ENCODE measurements at places on chromosomes 11 and 22.
A peak's percentile ranks its signal among the peaks of the same experiment; 100 is the strongest.

DNA sequence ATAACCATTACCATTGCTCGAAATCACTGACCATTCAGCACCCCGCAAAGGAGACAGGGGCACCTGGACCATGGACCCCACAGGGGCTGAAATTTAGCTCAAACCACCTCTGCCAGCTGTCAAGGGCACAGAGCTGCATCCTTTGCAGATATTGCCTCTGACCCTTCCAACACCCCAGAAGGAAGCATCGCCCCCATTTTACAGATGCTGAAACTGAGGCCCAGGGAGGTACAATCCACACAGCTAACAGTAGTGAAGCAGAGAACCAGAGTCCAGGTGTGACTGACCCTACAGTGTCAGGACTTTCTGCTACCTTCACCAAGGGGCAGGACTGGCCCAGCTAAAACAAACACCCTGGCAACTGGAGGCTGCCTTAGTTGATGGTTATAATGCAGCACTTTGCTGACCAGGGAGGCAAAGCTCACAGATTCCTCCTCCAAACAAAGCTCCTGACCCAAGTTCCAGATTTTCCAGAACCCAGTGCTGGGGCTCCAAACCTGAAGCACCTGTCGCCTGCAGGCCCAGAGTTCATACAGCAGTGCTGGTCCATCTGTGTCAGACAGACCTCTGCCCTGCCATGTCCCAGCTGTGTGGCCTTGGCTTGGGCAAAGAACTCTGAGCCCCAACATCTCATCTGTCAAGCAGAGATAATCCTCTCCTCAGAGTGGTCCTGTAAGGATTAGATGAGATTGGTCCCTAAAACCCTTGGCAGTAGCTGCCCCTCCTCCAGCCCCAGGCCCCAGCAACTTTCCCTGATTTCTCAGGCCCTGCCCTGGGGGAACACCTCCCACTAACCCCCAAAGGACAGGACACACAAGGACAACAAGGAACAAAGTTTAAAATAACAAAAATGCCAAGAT is 15.2 kb upstream of the ARAP1 start:
- DNase-seq = no peak

DNA sequence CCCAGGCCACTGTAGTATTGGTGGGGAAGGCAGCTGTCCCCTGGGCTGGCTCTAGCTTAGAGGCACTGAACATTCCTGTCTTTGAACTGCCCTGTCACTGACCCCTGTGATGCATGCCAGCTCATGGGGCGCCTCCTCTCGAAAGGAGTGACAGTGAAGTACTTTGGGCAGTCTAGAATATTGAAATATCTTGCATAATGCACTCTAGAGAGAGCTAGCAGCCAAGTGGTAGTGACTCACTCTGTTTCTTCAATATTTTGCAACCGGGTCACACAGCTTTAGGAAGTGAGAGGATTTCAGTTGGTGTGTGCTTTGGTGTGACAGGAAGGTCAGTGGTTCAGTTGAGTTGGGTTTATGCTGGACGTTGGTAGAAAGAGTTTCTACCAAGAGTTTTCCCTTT is 35.5 kb upstream of the ST14 start:
- no peak for DNase-seq

GRCh38 chr22:49408102-49408836 is 419.4 kb downstream of the BRD1 start:
- DNase-seq = peak; percentile 22

DNA sequence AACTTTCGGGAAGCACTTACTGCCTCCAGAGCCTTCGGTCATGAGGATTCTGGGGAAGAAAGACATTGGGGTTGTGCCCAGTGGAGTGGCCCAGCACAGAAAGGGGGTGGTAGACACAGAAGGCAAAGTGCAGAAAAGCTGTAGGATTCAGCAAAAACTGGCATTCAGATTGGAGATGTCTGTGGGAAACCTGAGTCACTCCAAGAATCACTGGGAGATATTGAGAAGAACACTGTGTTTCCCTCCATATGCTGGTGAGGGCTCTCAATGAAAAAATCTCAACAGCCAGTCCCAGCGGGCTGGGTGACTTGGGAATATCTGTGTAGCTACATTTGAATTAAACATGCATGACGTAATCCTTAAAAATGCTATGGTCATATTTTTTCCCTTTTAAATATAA is 61.2 kb upstream of the RCN1 start:
- DNase-seq = no peak

GRCh38 chr11:127461241-127462064 is 460.9 kb upstream of the KIRREL3 start:
- DNase-seq = no peak

GRCh38 chr11:13686776-13687175 is 18.3 kb downstream of the FAR1 start:
- DNase-seq = no peak

DNA sequence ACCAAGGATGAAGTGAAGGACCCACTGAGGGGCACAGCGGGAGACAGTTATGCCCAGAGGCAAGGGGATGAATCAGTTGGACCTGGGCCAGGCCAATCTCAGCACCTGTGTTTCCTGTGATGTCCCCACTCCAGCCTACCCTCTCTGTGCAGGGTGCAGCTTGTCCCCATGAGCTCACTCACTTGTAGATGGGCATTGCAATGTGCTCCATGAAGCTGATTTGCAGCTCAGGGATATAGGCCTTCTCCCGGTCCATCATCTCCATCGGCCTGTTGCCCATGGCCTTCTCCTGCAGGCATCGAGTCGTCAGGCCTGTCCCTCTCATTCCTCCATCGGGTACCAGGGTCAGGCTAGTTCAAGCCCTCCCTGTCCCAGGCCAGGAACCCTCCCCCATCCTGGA is 96.2 kb downstream of the PDE2A start:
- DNase-seq = no peak

DNA sequence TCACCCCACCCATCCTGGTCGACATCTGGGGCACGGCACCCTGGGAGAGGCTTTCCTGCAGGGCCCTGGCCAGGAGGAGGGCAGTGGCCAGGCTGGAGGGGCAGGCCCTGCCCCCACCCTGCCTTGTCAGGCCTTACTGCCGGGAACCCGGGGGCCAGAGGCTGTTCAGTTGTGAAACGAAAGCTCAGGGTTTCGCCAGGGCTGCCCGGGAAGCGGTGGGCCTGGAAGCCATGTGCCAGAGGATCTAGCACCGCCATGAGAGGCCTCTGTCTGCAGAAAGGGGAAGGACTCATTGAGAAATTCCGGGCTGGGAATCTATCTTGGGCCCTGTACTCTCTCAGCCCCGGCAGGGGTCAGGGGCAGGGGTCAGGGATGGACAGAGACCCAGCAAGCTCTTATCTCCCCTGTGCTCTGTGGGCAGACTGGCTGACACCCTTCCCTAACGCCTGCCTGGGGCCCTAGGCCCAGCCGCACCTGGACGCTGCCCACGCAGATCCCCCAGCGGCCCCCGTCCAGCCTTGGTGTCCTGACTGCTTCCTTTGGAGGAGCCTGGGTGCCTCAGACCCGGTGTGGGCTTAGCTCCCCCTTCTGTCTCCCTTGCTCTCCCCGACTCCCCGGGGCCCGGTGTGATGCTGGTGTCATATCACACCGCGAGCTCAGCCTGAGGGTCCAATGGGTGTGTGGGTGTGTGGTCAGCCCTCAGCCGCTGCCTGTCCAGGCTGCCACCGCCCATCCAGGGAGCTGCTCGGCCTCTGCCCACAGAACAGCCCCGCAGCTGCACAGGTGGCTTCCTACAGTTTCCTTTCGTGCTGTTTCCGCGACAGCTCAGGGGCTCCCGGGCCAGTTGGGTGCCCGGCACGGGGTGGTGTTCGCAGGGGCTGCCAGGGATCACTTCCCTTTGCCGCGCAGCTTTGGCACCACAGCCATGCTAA is 6.5 kb downstream of the PIM3 start:
- no peak for DNase-seq

DNA sequence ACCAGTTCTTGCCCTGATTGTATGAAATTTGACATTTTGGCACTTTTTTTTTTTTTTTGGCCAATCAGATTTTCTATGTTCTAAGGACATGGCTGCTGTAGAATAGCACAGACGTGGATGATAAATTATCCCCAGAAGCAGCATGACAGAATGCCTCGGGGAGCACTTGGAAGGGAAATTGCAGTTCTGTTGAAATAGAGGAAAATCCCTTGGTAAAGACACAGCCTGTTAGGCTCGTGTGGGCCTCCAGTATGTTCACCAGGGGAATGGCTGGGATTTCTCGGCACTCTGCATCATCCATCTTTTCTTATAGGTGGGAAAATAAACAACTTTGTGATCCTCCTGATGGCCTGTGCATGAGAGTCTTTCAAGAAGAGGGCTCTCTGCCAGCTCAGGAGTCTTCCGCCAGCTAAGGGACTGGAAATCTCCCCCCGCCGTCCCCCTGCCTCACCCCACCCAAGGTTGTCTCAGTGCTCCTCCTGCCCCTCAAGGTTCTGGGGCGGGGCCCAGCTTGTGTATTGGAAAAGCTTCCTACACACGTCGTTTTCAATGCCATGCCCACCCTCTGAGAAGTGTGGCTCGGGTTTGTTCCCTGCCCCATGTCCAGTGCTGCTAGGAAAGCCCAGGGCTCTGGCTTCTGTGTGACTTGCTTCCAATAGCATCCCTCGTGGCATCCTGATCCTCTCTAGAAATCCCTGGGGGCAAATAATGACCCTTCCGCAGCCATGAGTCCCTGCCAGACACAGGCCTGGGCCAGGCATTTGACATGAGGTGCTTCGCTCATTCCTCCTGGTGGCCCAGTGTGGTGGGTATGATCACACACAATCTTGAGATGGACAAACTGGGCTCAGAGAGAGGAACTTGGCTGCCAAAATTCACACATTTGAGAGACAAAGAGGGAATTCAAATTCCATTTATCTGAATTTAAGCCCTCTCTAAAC is 70.6 kb upstream of the ATXN10 start:
- DNase-seq = no peak

GRCh38 chr11:115471367-115471766 is 32.8 kb downstream of the CADM1 start:
- no peak for DNase-seq

GRCh38 chr22:42283278-42284201 is 13.1 kb upstream of the TCF20 start:
- DNase-seq = no peak

- no peak for DNase-seq
Measured at GRCh38 chr11:104678408-104678807, 219.9 kb downstream of the CASP12 start.

- no peak for DNase-seq
Measured at GRCh38 chr11:95499516-95500135, 268.6 kb upstream of the SESN3 start.

- DNase-seq = no peak
Measured at GRCh38 chr22:29200901-29201300, 4.8 kb upstream of the EMID1 start.

- DNase-seq = no peak
Measured at GRCh38 chr11:26556582-26556981, 15.5 kb downstream of the MUC15 start.

- DNase-seq = no peak
Measured at GRCh38 chr22:41216984-41217383, 11.9 kb downstream of the L3MBTL2 start.

DNA sequence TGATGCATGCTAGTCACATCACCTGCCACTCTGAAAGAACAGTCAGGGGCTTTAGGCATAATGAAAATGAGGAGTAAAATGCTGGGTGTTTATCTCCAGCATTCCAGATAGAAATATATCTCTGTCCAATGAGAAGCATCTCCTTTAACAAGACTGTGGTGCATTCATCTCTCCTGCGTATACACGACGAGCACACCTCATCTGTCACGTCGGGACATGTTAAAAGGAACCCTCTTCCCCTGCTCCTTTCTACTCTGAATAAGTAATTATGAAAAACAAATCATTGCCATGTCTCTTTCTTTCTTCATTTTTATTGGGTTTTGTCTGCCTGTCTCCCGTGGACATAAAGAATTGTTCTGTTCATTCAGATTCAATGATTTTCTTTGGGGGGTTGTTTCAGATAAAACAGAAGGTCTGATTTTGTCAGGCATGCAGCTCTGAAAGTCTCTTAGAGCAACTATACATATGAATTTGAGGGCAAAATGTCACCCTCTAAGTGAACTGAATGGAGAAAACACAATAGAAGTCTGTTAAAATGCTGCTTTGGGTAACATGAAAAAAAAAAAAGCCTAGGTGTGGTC is 195.0 kb downstream of the MAML2 start:
- DNase-seq = no peak

DNA sequence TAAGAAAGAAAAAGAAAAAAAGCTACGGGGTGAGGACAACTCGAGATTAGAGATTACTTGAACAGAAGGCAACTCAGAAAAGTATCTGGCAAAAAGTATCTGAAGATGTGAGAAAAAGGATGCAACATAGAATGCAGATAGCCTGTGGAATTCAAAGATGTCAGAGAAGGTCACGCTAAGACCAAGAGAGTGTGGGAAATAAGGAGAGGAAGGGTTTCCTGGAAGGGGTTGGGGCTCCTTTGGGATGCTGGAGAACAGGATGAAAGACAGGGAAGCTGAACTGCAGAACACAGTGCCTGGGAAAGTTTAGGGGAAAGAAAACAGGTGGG is 1.2 kb downstream of the GUCY1A2 start:
- no peak for DNase-seq

- DNase-seq = no peak
Measured at GRCh38 chr22:46855681-46856080, 93.2 kb downstream of the TBC1D22A start.

DNA sequence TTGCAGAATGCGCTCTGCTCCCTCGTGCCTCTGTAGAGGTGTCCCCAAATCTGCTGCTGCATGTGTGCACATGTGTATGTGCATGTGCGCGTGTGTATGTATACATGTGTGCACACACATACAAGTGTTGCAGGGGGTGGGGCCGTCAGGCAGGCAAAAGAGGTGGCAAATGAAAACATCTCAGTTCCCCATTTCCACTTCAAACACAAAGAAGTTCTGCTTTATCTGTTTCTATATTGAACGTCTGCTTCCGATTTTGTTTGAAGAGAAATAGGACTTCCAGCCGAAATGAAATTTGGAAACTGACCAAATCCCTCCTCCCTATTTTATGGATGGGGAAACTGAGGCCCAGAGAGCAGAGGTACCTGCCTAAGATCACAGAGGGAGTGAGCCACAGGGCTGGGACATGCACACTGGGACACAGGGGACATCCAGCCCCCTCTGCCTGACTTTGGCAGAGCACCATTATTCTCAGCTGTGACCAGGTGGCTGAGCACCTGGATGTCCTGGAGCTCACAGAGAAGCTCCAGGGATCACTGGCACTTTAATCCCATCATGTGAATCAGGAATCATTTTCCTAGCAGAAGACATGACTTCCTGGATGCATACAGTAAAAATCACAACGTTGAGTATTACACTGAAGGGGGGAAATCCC is 41.2 kb upstream of the ALX4 start:
- no peak for DNase-seq

DNA sequence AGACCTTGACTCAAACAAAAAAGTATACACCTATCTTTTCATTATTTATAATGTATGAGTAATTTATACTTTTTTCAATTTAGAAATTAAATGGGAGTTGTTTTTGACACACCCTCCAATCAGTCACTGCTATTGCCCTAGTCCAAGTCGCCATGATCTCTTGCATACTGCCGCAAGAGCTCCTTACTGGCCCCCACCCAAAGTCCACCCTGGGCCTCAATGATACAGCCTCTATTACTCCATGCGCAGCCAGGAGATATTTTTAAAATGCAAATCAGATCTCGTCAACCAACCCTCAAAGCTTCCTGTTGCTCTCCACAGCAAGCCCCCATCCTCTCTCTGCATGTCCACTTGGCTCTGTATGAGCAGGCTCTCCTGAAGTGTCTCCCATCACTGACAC is 12.8 kb upstream of the LMO1 start:
- no peak for DNase-seq

- no peak for DNase-seq
Measured at GRCh38 chr11:65528819-65529350, 4.0 kb downstream of the SCYL1 start.

GRCh38 chr22:27782088-27782487 is 19.5 kb downstream of the MN1 start:
- DNase-seq = no peak

Data from SJSA1 (cell line).